Activated T-helper 1 cell treated with anti-CD3 and anti-CD28 coated beads, Interleukin-12 subunit alpha, Interleukin-12 subunit beta, Interleukin-2, Interleukin-4 antibody, amounts not matched to agents 30 ng/mL and 10 ng/mL and 1 ng/mL, durations not matched to agents 14 hours and 24 hours and 36 hours (primary cell): ENCODE measurements at places on chromosomes 16 and 17. TPM values are rescaled to one million over a fixed set of nuclear protein-coding genes. Genes with fewer than 3 reads are reported as not detected.
A peak's percentile ranks its signal among the peaks of the same experiment; 100 is the strongest.

DNA sequence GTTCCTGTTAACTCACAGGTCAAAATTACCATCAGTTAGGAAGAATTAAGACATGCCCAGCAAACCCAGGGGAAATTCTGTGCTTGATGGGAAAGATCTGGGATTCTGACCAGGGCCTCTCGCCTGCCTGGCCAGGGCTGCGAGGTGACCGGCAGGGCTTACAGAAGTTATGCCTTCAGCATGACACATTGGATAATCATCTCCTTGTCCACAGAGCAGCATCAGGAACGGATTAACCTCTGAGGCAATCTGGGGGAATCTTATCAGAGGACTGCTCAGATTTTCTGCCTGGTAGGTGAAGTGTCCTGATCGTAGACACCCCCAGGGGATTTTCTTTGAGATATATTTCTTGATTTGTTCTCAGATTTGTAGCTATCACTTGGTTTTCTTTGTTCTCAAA, 172.5 kb downstream of the HS3ST3A1 start:
- no peak for DNase-seq

DNA sequence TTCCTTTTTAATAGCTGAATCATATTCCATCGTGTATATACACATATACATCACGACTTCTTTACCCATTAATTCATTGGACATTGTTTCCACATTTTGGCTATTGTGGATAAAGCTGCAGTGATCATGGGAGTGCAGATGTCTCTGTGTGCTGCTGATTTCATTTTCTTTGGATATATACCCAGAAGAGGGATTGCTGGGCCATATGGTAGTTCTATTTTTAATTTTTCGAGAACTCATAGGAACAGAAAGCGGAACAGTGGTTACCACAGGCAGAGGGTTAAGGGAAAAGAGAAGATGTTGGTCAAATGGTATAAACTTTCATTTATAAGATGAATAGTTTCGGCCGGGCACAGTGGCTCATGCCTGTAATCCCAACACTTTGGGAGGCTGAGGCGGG, 187.4 kb upstream of the MYOCD start:
- no peak for DNase-seq

Gene CHRNE
- total RNA-seq, result 0.52 and 0.61 TPM in 2 replicates

Gene SNX20
- 34.3 TPM in 2 replicates for total RNA-seq

GRCh38 chr16:64363039-64363438, 758.8 kb downstream of the CDH11 start:
- DNase-seq, result no peak

GRCh38 chr16:79282806-79283205, 317.7 kb downstream of the MAF start:
- DNase-seq, result no peak

GRCh38 chr16:19415461-19415860, 2.2 kb upstream of the TMC5 start:
- no peak for DNase-seq

GRCh38 chr17:9672266-9672665, 26.9 kb downstream of the USP43 start:
- no peak for DNase-seq

- DNase-seq, result no peak
Measured at GRCh38 chr16:11004351-11004750, 60.0 kb downstream of the CLEC16A start.

DNA sequence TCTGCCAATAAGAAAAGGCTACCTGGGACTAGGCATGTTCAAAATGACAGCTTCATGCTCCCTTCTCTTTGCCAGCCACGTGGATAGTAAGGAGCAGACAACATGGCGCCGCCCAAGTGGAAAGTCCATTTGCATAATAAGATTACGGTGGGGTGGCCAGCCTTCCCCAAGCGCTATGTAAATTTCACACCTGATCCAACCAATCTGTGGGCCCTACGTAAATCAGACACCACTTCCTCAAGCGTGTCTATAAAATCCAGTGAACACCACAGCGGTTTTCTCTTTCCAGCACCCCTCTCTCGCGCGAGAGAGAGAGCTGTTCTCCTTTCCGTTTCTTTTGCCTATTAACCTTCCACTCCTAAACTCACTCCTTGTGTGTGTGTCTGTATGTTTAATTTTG, 140.3 kb upstream of the ERCC4 start:
- DNase-seq, result no peak

- no peak for DNase-seq
Measured at GRCh38 chr16:30157214-30157613, 26.2 kb upstream of the CORO1A start.

Gene RHBDL1
- total RNA-seq, result 0.71 and 1.1 TPM in 2 replicates

GRCh38 chr16:9957002-9957401, 225.2 kb downstream of the GRIN2A start:
- DNase-seq, result no peak

DNA sequence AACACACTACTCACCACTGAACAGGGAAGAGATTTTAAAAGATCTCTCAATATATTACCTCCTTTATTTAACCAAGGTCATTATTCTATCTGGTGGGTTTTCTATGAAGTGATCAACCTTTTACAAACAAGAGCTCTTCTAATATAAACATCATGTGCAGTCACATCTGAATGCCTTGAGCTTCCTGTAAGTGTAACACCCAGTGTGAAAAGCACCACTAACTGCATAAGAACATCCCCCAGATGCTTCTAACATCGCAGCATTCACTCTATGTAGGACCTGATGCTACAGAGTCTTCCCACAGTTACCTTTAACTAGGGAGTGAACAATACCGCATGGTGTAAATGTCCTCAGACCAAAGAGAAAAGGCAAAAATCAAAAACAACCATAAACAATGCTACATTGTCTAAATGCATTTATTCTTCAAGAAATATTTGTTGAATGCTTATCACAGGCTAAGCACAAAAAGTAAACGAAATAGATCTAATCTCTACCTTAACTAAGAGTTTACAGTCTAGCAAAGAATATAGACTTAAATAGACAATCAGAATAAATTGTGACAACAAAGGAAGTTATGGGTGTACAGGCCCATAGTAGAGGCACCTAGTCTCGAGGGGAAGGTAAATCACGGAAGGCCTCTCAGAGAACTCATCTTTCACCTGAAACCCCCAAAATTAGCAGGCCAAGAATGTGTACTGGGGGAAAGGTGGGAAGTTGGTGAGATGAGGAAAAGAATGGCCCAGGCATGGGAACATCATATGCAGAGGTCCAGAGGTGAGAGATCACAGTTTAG, 16.2 kb downstream of the SKAP1 start:
- DNase-seq, result no peak

- no peak for DNase-seq
Measured at GRCh38 chr16:12874186-12874585, 27.2 kb upstream of the SHISA9 start.

- DNase-seq, result no peak
Measured at GRCh38 chr17:59028328-59028727, 78.4 kb downstream of the TRIM37 start.

Gene STH
- not detected in 2 replicates for total RNA-seq

- no peak for DNase-seq
Measured at GRCh38 chr16:15958703-15959348, 9.4 kb downstream of the ABCC1 start.

- DNase-seq, result no peak
Measured at GRCh38 chr17:75652934-75653549, 13.9 kb downstream of the RECQL5 start.

Gene COX4I1
- total RNA-seq, result 544 and 558 TPM in 2 replicates

DNA sequence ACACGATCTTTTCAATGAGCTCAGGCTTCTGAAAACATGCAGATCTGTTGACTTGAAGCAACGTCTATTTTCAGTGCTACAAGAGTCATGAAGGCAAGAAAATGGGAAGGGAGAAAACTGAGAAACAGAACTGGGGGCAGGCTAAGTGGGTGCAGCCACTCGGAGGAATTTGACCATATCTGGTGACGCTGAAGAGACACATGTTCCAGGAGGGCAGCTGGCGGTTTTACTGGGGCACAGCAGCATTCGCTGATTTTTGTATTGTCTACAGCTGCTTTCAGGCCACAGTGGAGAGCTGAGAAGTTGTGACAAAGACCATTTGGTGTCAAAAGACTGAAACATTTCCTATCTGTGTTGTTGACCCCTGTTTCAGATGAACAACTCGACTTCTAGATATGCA, 103.0 kb upstream of the ELAC2 start:
- DNase-seq, result no peak

DNA sequence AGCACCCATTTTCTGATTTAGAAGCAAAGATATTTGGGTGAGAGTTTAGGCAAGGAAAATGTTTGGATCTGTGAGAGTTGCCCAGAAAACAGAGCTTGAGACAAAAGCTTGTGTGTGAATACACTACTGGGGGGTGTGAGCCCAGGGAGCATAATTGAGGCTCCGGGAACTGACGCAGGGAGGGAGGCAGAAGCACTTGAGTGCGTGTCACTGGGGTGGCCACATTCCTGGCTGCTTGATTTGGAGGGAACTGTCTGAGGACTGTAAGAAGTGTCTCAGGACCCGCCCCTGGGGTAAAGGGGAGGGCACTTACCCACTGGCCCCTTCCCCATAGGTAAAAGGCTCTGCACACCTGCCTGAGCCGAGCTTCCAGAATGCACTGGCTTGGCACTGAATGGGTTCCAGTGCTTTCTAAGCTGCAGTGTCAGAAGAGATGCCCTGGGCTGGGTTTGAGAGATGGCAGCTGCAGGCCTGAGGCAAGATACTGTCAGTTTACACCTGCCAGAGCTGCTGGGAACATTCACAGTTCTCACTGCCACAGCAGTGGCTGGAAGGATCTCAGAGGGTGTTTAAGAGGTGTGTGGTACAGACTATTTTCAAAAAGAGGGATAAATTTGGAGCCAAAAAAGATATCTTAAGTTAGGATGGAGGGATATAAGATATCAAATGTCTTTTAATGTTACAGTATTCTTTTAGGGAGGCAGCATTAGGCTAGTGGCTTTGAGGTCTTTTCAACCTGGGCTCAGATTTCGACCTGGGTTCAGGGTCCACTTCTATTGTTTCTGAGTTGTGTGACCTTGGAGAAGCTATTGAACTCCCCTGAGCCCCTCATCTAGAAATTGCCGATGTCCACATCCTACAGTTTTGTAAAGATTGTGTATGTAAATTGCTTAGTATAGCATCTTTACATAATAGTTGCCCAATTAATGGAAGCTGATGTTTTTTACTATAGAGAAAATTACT, 6.9 kb upstream of the TEX2 start:
- no peak for DNase-seq

DNA sequence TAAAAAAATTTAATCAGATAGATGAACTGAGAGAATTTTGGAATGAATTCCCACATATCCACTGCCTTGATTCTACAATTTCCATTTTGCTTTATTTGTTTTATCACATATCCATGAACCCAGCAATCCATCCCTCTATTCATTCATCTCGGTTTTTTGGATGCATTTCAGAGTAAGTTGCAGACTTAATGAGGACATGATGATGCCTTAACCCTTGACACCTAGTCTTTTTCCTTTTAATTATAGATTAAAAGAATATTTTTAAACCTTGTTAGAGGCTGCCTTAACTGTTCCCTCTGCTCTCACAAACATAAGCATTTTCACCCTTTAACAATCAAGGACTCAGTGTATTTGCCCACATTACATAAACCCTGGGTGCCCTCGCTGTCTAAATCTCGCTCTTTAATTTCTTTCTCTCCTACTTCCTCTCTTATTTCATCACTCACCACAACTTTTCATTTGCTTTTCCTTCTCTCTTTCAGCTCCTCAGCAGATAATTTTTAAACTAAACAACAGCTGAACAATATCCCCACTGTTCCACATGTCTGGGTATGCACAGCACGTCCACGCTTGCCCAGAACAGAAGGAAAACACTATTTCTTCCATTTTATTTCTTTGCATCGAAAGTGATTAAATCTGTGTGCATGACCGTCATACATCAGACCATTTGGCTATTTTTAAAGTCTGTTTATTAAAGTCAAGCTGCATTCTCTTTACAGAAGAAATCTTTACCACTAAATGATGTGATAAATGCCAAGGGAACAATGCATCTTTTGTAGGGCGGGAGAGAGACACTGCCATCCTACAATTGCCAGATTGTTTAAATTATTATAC, 39.9 kb downstream of the IQCK start:
- no peak for DNase-seq

- DNase-seq, result no peak
Measured at GRCh38 chr17:19750835-19751234, 2.7 kb upstream of the ALDH3A1 start.

- peak; percentile 54 for DNase-seq
Measured at GRCh38 chr16:30902029-30902972, 5.9 kb downstream of the CTF1 start.

GRCh38 chr17:68656666-68657065, 55.5 kb upstream of the FAM20A start:
- DNase-seq, result no peak

GRCh38 chr17:39364236-39365025, 37.0 kb downstream of the FBXL20 start:
- no peak for DNase-seq

Gene ZNF768
- total RNA-seq, result 13.7 and 14.6 TPM in 2 replicates

- DNase-seq, result no peak
Measured at GRCh38 chr17:5297245-5297644, 15.2 kb downstream of the RABEP1 start.

- DNase-seq, result no peak
Measured at GRCh38 chr16:56277075-56277474, 85.8 kb downstream of the GNAO1 start.

DNA sequence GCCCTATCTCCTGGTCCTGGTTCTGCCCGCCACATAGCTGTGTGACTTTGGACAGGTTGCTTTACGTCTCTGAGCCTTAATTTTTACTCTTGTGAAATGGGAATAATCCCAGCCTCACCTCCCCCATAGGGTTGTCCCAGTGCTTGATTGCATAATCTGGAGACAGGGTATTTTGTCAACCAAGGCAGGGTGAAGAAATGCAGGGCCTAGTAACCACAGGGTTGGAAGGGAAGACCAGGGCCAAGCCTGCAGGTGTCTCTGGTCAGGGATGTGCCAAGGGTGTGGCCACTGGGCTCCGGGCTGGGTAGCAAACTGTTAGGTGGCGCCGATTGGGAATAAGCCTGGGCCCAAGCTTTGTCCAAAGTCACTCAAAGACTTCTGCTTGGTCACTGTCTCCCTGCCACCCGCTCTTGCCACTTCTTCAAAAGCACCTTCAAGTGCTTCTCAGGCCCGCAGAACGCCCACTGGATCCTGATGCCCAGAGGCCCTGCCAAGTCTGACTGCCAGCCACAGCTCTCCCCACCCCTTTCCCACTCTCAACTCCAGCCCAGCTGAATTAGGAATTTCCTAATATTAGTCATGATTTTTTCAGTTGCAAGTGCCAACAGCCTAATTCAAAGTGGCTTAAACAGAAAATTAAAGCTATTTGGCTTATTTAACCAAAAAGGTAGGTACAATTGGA, 20.6 kb upstream of the COL1A1 start:
- no peak for DNase-seq

Gene RASL10B
- total RNA-seq, result 1.0 and 1.3 TPM in 2 replicates
